ENCODE measurements at places on chromosomes 11 and 22.

DNA sequence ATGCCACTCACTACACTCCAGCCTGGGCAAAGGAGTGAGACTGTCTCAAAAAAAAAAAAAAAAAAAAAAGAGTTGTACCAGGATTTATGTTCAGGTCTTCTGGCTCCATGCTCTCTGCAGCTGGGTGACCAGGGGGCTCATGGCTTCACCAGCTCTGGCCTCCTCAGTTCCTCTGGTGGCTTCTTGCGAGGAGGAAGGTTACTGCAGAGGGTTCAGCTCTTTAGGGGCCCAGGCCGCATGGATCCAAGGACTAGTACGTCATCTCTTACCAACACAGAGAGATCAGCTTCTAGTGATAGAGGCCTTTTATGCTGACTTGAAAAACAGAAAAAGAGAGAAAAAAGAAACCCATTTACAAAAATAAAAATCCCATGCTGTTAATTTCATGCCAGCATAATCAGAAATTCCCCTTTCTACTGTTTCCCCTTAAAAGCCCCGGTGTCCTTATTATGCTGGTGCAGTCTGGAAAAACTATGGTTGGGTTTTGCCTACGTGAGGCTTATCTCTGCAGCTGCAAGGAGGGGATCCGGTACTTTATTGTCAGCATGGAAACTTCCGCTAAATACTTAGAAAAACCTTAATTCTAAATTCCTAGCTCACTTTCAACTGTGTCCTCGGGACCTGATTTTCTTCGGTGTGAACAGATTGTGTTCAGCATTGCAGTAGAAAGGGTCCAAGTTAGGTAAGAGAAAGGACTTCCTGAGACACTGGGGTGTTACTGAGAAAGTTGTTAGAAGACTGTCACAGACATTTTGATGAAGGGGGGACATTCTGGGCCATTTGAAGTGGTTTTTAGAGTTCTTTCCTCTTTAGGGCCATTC, 13.7 kb downstream of the ZBTB16 start:
- DNase-seq = no peak

- DNase-seq = no peak
Measured at GRCh38 chr11:1566381-1567051, 5.6 kb downstream of the DUSP8 start.

GRCh38 chr11:71341596-71341995, 89.2 kb upstream of the SHANK2 start:
- no peak for DNase-seq

DNA sequence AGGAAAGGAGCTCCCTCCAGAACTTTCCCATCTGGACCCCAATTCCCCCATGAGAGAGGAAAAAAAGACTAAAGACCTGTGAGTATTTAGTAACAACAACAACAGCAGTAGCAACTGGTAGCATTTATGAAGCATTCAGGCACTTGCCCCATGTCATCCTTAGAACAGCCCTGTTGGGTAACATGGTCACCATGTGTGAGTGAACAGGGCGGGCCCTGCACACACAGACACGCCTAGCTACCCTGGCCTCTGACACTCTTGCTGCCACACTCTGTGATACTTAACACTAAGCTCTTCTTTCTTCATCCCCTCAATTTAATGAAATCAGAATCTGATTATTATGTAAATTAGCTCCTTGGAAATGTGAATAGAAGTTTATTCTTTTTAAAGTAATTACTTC, 26.1 kb upstream of the SLC25A18 start:
- no peak for DNase-seq

- no peak for DNase-seq
Measured at GRCh38 chr11:80773919-80774318, 1333.1 kb upstream of the TENM4 start.

DNA sequence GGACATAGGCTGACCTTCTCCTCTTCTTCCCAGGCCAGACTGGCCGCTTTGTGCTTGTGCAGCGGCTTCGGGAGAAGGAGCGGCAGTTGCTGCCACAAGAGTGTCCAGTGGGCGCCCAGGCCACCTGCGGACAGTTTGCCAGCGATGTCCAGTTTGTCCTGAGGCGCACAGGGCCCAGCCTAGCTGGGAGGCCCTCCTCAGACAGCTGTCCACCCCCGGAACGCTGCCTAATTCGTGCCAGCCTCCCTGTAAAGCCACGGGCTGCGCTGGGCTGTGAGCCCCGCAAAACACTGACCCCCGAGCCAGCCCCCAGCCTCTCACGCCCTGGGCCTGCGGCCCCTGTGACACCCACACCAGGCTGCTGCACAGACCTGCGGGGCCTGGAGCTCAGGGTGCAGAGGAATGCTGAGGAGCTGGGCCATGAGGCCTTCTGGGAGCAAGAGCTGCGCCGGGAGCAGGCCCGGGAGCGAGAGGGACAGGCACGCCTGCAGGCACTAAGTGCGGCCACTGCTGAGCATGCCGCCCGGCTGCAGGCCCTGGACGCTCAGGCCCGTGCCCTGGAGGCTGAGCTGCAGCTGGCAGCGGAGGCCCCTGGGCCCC, 1.4 kb downstream of the RASSF7 start:
- no peak for DNase-seq

DNA sequence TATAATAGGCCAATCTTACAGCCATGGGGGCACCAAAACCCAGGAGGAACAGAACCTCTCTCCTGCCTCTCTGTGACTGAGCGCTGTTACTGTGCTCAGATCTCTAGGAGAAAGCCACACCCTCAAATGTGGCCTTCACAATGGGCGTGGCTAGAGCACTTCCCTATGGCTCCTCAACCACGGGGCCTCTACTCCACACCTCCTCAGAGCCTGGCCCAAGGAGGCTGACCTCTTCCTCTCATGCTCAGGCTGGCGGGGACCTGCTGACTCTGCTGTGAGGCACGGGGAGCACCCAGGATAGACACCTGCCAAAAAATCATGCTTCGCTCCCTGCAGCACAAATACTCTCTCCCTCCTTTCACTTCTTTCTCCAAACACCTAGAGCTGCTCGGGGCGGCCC, 41.0 kb downstream of the C11orf58 start:
- DNase-seq = no peak

GRCh38 chr11:83046621-83047172, 25.0 kb downstream of the RAB30 start:
- no peak for DNase-seq

DNA sequence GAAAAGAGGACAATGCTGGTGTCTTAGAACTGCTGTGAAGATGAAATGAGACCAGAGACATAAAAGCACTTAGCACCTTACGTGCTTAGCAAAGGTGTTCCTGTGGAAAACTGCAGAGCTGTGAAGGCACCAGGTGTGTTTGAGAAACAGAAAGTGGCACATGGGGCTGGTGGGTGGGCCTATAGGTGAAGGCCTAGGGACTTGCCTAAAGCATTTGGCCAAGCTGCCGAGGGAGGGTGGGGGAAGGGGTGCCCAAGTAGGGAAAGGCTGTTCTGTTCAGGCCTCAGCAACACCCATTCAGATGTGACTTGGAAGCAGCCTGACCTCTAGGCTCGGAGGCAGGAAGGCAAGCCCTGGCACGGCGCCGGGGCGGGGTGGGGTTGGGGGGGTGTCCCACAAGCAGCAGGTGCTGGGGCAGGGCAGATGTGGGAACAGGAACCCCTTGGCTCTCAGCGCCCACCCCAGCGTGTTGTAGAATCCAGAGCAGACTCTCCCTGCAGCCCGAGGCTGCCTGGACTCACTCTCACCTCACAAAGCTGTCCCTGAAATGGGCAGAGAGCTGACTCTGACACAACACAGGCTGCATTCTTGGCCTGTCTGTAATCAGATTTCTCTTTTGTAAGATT, 366.7 kb upstream of the NARS2 start:
- DNase-seq = no peak

DNA sequence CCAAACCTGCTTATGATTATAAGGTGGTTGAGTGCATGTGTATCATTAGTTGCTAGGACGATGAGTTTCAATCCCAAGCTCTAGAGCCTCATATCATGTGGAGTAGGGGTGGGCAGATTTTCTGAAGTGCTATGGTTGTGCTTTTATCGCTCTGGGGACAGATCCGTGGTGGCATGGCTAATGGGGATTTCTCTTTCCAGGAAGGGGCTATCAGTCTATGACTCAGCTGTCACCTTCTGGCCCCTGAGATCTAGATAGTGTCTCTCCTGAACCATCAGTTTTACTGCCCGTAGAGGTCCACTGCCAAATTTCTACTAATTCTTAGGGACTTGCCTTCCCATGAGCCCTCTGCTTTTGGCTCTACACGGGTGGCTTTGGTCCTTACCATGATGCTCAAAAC, 51.8 kb downstream of the FDX1 start:
- no peak for DNase-seq

- DNase-seq = peak; percentile 83
Measured at GRCh38 chr11:76209973-76210930, 4.0 kb upstream of the WNT11 start.

GRCh38 chr11:66856496-66857233, at the start of gene LRFN4:
TSS of gene LRFN4 (plus strand) at chr11:66857064. CDS start at chr11:66857745, 681 bp downstream.
- DNase-seq = no peak

DNA sequence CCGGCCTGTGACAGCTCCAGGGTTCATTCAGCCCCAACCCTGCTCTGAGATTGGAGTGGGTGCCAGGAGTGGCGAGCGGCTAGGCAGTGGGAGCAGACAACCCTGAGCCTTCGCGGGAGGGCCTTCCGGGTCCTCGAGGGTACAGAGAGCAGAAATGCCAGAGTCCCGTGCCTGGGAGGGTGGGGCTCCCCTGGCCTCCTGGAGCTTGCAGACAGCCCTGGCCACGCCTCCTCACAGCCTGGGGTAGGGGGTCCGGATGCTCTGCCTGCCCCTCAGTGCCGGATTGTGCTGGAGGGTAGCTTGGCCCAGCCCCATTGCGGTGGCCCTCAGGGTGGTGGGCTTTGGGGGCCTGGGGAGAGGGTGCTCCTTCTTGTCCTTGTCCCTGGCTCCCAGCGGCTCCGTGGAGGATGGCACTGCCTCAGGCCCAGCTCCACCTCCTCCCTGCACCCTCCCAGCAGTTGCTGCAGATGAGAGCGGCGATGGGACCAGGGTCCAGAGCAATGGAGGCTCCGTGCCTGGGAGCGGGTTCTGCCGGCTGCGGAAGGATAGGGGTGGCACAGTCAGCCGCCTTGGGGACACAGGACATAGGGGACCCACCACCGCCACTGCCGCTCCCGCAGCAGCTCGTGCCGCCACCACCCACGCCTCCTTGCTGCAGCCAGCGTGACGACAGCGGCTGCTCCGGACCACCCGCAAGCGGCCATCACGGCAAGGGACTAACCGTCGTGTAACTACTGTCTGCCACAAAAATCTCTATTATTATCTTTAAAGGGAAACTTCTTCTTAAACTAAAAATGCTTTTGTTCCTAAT, 34.9 kb upstream of the OR10G7 start:
- DNase-seq = peak; percentile 82

- no peak for DNase-seq
Measured at GRCh38 chr22:28943501-28943879, 60.1 kb downstream of the ZNRF3 start.

GRCh38 chr11:46202696-46203391, 74.6 kb upstream of the CREB3L1 start:
- DNase-seq = no peak

DNA sequence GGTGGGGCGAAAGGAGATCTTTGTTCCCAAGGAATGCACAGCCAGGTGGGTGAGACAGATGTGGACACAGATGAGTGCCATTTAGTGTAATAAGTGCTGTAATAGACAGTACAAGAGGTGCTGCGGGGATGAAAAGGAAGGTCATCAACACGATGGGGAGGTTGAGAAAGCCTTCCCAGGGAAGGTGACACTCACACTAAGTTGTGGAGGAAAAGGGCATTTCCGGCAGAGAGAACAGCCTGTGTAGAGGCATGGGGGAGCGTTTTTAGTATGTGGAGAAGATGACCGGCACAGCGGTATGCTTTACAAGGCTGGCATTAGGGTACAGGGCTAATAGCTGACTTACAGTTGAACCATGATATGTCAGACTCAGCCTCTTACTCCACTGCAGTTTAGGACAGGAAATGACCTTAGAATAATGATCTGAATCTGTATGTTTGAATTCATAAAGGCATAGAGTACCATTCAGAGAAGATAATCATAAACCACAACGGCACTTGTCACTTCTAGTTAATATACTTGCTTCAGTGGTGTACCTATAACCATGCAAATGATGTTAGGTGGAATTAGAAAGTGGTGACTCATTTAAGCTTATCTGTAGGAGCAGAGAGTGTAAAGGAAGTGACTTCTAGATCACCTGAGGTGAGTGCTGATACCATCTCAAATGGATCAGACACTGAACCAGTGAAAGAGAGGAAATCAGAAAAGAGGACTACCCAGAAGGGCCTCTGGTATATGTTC, 60.6 kb downstream of the FAM83F start:
- no peak for DNase-seq
